Daoy (cell line): ENCODE measurements at places on chromosomes 5 and 9. TPM values are rescaled to one million over a fixed set of nuclear protein-coding genes. Genes with fewer than 3 reads are reported as not detected.
A peak's percentile ranks its signal among the peaks of the same experiment; 100 is the strongest.

Gene IFNA21
- not detected in 2 replicates for total RNA-seq

Gene INSL4
- not detected in 2 replicates for total RNA-seq

- DNase-seq = no peak
Measured at GRCh38 chr5:74539986-74540385, 100.5 kb downstream of the ENC1 start.

- DNase-seq = no peak
Measured at GRCh38 chr5:83157163-83157562, 79.8 kb downstream of the XRCC4 start.

- no peak for DNase-seq
Measured at GRCh38 chr5:140319833-140320232, 16.9 kb upstream of the PFDN1 start.

GRCh38 chr5:125597338-125597737, 825.9 kb upstream of the GRAMD2B start:
- peak; percentile 9 for DNase-seq

- DNase-seq = no peak
Measured at GRCh38 chr5:172530878-172531703, 76.8 kb upstream of the SH3PXD2B start.

DNA sequence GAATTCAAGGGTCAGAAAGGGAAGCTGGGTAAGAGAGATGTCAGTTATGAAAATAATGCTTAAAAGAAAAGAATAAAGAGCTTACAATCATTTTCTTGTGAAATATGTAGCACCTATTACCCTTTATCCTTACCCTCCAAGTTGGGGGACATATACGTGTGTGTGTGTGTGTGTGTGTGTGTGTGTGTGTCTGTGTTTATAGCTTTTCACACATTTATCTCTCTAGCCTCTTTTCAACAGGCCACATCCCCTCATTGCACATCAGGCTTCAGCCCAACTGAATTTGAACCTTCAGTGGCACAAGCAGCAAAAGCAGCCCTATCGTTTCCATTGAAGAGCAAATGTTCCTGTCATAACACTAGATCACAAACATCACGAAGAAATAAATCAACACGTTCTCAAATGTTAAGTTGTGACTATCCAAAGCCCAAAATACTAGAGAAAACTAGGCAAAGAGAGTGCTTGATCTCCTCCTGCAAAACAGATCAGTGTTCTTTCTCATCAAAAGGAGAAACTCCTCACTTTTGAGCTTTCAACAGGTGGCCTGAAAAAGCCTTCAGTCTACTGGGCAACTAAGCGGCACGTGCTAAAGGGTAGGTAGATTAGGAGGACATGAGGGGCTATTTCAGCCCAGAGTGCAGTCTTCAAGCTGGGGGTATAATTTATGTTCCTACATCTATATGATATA, 416.4 kb downstream of the EFNA5 start:
- DNase-seq = no peak

GRCh38 chr5:152560512-152561137, 155.5 kb upstream of the NMUR2 start:
- DNase-seq = peak; percentile 6

GRCh38 chr5:56757077-56757476, 58.3 kb upstream of the MAP3K1 start:
- no peak for DNase-seq

- no peak for DNase-seq
Measured at GRCh38 chr9:93086447-93087224, 9.4 kb upstream of the CARD19 start.

GRCh38 chr9:33426843-33427293, 20.5 kb downstream of the AQP3 start:
- DNase-seq = no peak

- DNase-seq = no peak
Measured at GRCh38 chr5:143131972-143132371, 271.5 kb downstream of the NR3C1 start.

DNA sequence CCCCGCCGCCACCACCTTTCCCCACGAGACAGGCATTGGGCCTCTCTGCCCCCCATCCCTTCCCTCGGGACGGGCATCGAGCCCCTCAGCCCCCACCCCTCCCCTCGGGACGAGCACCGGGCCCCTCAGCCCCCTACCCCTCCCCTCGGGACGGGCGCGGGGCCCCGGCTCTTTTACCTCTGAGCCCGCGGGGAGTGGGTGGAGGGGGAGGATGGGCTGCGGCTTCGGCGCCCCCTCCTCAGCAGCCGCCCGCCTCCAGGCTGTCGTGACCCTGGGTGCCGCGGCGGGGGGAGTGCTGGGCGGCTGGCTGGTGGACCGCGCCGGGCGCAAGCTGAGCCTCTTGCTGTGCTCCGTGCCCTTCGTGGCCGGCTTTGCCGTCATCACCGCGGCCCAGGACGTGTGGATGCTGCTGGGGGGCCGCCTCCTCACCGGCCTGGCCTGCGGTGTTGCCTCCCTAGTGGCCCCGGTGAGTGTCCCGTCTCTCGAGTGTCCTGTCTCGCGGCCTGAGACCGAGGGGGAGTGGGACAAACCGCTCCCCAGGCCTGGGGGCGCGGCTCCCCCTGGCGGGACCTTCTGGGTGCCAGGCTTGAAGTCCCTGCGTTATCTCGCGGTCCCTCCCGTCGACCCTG, 791 bp downstream of the SLC2A8 start:
- DNase-seq = peak; percentile 67

GRCh38 chr5:151679421-151680155, 7.1 kb downstream of the SPARC start:
- no peak for DNase-seq

DNA sequence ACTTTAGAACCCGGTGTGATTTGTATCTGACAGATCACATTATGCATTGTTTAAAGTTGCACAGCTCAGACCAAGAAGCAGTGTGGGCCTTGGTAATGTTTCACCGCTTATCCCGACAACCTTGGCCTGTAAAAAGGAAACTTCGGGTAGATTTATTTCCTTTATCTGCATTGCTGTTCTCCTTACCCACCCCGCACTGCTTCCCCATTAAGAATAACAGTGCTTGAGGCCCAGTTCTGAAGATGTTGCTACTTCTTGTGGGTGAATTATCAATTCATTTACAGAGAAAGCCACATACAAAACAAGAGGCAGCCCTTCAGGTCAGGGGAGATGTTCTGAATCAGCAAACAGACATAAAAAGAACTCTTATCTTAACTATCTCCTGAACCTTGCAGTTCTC, 8.4 kb downstream of the SMARCA2 start:
- DNase-seq = no peak
